Heart right ventricle (tissue), 16 donors: ENCODE measurements at places on chromosomes 11 and 22. TPM values are rescaled to one million over a fixed set of nuclear protein-coding genes. Genes with fewer than 3 reads are reported as not detected.
A peak's percentile ranks its signal among the peaks of the same experiment; 100 is the strongest.

The SIK2 gene
- total RNA-seq: 38.9 TPM

The TENM4 gene
- total RNA-seq: 1.3 TPM

The KRTAP5-7 gene
- 0.20 TPM for total RNA-seq

The MOGAT2 gene
- total RNA-seq: 0.13 TPM

The ZBTB16 gene
- 36.0 TPM for total RNA-seq

The PNPLA3 gene
- 0.95 TPM for total RNA-seq

GRCh38 chr11:115112754-115113153 is 391.5 kb downstream of the CADM1 start:
- DNase-seq: no peak
- no peak overlapping the region for H3K4me3 ChIP-seq
- H3K4me1 ChIP-seq: no peaks in the 10 kb centered on the region
- no peaks in the 10 kb centered on the region for H3K36me3 ChIP-seq
- no peak overlapping the region for H3K27ac ChIP-seq

GRCh38 chr22:21003782-21004181 is 1.9 kb upstream of the THAP7 start:
- H3K36me3 ChIP-seq: peaks cover 17% of the 10 kb centered on the region
- no peak overlapping the region for H3K27ac ChIP-seq
- no peaks in the 10 kb centered on the region for H3K27me3 ChIP-seq
- peaks cover 22% of the 10 kb centered on the region for H3K4me1 ChIP-seq

- no peak overlapping the region for H3K27ac ChIP-seq
- H3K27me3 ChIP-seq: peaks cover 73% of the 10 kb centered on the region
- no peaks in the 10 kb centered on the region for H3K36me3 ChIP-seq
- DNase-seq: peak; percentile 75
These were observed 4.2 kb upstream of the ANO1 start for GRCh38 chr11:70073871-70074371.

- H3K4me3 ChIP-seq: no peak overlapping the region
- no peaks in the 10 kb centered on the region for H3K27me3 ChIP-seq
- no peak overlapping the region for H3K27ac ChIP-seq
- H3K4me1 ChIP-seq: no peaks in the 10 kb centered on the region
- DNase-seq: no peak
These were observed 568.5 kb downstream of the KCNA4 start for GRCh38 chr11:29448246-29448877.

GRCh38 chr22:25626624-25626990 is 62.1 kb downstream of the GRK3 start:
- no peaks in the 10 kb centered on the region for H3K27me3 ChIP-seq
- no peak overlapping the region for H3K4me3 ChIP-seq
- H3K4me1 ChIP-seq: peaks cover 11% of the 10 kb centered on the region
- DNase-seq: no peak

DNA sequence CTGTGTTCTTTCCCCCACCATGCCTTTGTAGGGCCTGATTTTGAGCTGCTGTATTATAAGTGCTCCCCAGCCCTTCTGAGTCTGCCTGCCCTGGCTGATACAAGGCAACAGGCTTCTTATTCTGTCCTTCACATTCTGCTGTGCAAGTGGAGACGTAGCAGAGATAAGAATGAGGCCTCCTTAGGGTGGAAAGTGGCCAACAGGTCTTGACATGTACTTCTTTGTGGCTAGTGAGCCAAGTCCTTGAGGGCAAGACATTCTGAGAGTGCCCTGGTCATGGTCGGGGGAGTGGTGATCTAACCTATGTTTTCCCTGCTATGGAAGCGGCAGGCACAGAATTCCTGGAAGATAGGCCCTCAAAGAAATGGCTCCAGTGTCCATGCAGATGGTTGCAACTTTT is 235.7 kb upstream of the CADM1 start:
- no peak overlapping the region for H3K4me3 ChIP-seq
- peaks cover 4% of the 10 kb centered on the region for H3K27me3 ChIP-seq
- no peaks in the 10 kb centered on the region for H3K36me3 ChIP-seq
- no peak overlapping the region for H3K27ac ChIP-seq

GRCh38 chr11:113265362-113265761 is 49.0 kb upstream of the TTC12 start:
- no peak for DNase-seq
- peaks cover 14% of the 10 kb centered on the region for H3K36me3 ChIP-seq
- H3K27ac ChIP-seq: no peak overlapping the region
- H3K27me3 ChIP-seq: no peaks in the 10 kb centered on the region

DNA sequence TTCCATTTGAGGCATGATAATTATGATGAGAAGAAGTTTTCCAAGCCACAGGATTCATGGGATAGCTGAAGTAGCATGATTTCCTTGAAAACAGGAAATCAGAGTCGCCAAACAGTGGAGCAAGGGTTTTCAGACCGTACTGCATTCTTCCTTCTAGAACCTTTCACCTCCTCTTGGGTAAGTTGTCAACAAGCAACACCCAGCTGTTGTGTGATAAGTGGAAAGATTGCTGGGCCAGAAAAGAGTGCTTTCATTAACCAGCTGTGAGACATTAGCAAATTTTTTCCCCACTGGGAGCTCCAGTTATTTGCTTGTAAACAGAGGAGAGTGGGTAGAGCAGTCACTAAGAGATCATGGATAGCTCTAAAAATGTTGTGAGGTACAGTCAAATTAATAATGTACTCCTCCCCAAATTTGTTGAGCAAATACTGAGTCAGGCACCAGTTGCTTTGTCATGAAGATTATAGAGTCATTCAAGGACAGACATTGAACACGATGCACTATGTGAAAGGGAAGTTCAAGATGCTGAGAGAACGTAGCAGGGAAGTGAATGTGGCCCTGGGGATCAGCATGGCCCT is 11.7 kb upstream of the MPEG1 start:
- peak overlapping the region; percentile 66 for H3K27ac ChIP-seq
- DNase-seq: peak; percentile 39
- H3K27me3 ChIP-seq: no peaks in the 10 kb centered on the region
- no peaks in the 10 kb centered on the region for H3K36me3 ChIP-seq
